ENCODE measurements at places on chromosomes 6 and 20. TPM values are rescaled to one million over a fixed set of nuclear protein-coding genes. Genes with fewer than 3 reads are reported as not detected.

DNA sequence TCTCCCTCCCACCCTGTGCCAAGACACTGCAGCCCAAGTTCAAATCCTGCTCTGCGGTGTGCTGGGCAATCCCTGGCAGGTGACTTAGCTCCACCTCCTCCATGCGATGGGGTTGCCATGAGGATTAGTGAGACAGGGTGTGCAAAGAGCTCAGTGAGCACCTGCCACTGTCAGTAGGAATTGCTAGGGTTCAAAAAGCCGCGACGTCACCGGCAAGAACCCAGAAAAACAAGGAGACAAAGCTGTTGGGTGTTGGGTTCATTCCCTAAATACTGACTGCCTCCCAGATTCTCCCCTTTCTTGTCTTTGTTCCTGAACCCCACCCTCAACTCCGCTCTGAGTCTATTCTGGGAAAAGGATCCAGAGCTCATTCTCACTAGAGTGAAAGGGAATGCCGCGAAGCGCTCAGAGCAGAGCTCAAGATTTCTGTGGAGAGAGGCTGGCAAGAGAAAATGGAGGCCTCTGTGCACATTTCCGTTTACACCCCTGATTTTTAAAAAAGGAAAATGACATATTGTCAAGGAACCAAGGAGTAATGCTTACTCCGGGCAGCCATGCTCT lies 13.3 kb downstream of the PMEPA1 start:
- DNase-seq = no peak

The RBPJL gene
- total RNA-seq = not detected

GRCh38 chr6:25660512-25660911 lies 8.5 kb downstream of the SCGN start:
- DNase-seq = no peak

The ZBTB2 gene
- total RNA-seq = 12.3 TPM

GRCh38 chr6:112839525-112839961 lies 492.4 kb downstream of the RFPL4B start:
- no peak for DNase-seq

DNA sequence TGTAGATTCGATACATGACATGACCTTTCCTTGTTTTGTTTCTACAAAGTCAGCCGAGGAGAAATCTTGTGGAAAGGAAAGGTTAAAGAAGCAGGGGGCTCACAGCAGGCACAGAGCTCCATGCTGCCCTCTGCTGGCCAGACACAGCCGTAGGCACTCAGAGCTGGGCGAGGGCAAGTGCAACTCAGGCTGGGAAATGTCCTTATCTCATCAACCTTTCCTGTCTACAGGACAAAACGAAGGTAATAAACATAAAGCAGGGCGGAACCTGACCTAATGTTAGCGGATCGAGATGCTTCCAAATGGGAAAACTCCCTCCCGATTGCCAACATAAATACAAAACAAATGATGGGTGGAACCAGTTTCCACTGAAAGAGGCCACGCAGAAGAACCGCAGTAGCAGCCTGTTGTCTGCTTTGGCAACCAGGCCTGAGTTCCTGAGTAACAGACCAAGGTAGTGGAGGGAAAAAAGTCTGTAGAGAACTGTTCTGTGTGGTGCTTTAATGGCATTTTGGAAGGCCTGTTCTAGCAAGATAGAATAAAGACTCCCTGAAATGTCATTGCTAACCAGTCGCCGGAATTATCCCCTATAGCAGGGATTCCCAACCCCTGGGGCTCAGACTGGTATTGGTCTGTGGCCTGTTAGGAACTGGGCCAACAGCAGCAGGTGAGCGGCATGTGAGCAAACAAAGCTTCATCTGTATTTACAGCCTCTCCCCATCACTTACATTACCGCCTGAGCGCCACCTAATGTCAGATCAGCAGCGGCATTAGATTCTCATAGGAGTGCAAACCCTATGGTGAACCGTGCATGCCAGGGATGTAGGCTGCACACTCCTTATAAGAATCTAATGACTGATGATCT lies 85.2 kb downstream of the MBOAT1 start:
- no peak for DNase-seq

GRCh38 chr6:90000864-90001731 lies 106.8 kb downstream of the GJA10 start:
- peak; percentile 57 for DNase-seq

The COX7A2 gene
- 480 TPM for total RNA-seq

- DNase-seq = no peak
These were observed 33.9 kb downstream of the LYRM2 start for GRCh38 chr6:89604653-89605052.

DNA sequence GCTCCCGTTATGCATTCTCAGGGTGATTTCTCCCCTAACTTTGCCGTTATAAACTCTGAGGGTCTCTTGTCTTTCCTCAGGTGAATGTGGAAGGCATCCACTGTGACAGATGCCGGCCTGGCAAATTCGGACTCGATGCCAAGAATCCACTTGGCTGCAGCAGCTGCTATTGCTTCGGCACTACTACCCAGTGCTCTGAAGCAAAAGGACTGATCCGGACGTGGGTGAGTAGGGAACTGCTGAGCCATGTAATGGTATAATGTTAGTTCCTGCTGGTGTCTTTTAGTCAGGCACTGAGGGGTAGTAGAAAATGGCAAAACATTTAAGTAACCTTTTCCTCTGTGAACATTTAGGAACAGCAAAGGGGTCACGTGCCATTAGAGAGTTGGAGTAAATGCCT lies 395.4 kb downstream of the ARHGAP18 start:
- no peak for DNase-seq

GRCh38 chr20:19673575-19673974 lies 84.5 kb upstream of the RIN2 start:
- DNase-seq = no peak

GRCh38 chr20:41526327-41526726 lies 91.8 kb downstream of the CHD6 start:
- no peak for DNase-seq

DNA sequence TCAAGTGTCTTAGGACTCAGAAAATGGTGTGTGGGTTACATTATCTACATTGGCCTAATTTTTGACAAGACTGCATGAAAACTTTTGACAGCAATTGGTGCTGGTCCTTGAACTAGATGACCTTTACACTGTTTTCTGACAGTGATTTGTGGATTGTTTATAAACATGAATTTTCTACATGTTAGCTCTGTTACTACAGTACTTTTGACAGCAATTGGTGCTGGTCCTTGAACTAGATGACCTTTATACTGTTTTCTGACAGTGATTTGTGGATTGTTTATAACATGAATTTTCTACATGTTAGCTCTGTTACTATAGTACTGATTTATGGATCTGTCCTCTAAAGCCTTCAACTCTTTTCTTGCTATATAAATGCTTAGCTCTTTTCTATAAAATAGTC lies 16.7 kb downstream of the KCTD20 start:
- no peak for DNase-seq

The CAGE1 gene
- not detected for total RNA-seq

DNA sequence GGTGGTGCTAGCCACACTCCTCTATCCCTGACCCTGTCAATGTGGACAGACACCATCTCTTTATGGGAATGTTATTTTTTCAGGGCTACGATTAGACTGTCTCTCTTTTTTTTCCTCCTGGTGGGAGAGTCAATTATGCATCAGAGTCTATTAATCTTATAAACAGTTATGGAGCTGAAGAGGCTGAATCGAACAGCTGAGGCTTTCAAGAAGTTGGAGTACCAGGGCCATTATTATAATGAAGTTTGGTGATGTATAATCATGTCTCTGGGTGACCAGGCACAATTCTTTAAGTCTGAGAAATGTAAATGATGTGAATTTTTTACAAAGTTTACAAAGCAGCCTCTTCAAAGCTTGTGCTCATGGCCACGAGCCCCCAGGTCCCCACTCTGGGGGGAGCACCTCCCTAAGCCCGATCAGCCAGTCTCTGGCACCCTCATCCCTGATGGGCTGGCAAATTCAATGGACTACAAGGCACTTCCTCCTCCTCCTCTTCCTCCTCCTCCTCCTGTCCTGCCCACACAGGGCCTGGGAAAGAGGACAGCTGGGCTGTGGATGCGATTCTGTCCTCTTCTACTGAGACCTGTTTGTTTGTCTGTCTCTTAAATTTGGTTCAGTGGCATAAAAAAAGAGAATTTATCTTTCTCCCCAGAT lies 43.9 kb upstream of the QKI start:
- no peak for DNase-seq

DNA sequence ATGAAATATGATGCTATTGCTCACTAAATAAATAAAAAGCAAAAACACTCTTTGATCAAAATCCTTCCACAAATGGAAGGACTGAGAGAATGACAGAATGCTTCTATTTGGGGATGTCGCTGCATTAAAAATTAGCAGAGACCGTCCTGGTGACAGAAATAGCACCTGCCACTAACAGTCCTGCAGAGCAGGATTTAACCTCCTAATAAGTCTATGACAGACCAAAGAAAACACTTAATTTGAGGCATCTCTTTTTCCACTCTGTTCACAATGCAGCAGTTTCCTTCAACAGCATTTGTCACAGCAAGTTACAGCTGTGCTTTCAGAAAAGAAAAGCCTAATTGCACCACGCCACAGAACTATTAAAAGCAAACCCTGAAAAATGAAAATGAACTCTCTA lies 140.6 kb upstream of the BEND6 start:
- DNase-seq = no peak

- no peak for DNase-seq
These were observed 7.9 kb downstream of the ZMYND8 start for GRCh38 chr20:47348539-47349142.

DNA sequence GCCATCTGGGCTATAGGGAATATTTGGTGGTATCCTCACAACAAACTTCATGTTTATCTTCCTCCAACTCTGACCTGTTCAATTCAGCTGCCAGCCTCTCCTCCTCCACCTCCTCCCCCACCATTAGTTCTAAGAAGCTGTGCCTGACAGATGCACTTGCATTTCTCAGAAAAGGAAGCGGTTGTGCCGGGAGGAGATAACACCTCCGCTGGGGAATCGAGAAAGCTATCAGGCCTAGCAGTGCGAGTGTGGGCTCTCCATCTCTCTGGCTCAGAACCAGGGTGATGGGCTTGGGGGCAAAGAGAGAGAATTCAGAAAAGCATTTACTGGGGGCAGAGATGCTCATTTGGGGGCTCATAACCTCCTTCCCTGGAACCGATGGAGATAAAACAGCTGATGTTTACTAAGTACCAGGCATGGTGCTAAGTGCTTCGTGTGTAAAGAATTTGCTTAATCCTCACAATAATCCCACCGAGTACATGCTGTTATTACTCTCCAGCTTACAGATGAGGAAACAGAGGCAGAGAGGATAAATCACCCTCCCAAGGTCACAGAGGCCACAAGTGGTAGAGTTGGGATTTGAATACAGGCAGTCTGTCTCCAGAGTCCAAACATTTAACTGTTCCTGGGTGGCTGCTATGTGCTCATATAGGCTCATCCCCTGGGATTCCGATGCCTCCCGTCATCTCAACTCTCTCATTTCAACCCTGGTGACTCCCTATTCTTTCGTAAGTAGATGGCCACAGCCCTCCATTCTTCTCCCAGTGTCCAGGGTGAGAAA lies 38.3 kb downstream of the COX4I2 start:
- no peak for DNase-seq

DNA sequence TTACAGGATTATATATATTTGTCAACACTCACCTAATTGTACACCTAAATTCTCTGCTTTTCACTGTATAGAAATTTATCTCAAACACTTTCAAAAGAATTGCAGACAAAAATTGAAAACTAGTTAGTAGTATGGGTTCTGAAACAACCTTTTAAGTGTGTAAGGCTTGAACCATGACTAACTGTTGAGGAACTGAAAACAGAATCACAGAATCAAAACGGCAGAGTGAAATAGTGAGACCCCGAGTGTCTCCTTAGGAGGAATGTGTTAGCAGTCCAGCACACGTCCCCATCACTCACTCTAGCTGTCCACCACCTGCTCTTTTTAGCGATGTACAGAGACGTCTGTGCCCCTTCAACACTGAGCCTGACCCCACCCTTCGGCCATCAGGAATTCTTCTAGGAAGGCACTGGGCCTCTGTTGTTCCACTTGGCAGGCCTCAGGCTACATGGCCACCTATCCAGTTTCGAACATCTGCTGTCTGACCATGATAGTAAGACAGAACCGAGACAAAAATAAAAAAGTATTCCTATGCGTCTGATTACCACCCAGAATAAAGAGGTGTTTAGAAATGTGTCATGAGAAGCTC lies 227.4 kb downstream of the C6orf118 start:
- DNase-seq = no peak

GRCh38 chr20:61346996-61347395 lies 94.9 kb downstream of the CDH4 start:
- DNase-seq = no peak

GRCh38 chr6:3052481-3053230 lies 15.6 kb upstream of the RIPK1 start:
- no peak for DNase-seq

The SERAC1 gene
- 18.4 TPM for total RNA-seq
